T47D (cell line): ENCODE measurements at places on chromosomes 13 and 19.

- no peak for DNase-seq
Measured at GRCh38 chr13:44629465-44630183, 53.5 kb upstream of the TSC22D1 start.

- no peak for DNase-seq
Measured at GRCh38 chr19:11861301-11861700, 12.8 kb downstream of the ZNF439 start.

DNA sequence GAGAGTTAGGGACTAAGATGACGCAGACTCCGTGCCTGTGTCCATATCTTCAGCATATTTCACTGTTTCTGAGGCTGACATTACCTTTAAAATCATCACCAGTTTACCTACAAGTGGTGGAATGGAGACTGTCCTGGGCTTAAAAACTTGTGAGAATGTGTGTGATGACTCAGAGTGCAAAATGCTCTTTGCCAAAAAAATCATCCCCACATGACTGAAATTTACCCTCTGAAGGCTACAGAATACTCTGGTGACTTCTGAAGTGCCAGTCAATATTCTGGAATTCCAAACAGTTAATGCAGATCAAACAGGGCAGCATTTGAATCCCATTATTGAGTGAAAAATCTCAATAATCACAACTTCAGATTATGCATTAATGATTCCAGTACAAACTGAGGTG, 901.4 kb downstream of the EFNB2 start:
- no peak for DNase-seq

GRCh38 chr13:26978081-26978860, 193.3 kb downstream of the USP12 start:
- DNase-seq: no peak

DNA sequence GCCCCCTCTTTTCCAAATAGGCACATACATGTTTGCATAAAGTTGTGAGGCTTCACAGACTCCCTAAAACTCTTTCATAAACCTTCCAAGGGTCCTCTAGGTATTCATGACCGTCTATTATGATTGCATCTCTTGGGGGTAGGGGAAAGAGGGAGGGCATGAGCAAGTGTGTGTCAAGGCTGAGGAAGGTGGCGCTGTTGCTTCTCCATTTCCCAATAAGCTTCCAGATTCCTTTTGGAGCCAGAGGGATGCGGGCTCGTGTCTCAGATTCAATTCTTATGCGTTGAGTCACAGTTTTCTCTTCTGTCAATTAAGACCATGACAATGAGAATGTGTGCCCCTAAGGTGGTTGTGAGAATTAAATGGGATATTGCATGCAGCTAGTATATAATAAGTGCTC, 51.0 kb upstream of the CYP2A7 start:
- no peak for DNase-seq

GRCh38 chr13:97521726-97522125, 87.8 kb downstream of the RAP2A start:
- DNase-seq: no peak

DNA sequence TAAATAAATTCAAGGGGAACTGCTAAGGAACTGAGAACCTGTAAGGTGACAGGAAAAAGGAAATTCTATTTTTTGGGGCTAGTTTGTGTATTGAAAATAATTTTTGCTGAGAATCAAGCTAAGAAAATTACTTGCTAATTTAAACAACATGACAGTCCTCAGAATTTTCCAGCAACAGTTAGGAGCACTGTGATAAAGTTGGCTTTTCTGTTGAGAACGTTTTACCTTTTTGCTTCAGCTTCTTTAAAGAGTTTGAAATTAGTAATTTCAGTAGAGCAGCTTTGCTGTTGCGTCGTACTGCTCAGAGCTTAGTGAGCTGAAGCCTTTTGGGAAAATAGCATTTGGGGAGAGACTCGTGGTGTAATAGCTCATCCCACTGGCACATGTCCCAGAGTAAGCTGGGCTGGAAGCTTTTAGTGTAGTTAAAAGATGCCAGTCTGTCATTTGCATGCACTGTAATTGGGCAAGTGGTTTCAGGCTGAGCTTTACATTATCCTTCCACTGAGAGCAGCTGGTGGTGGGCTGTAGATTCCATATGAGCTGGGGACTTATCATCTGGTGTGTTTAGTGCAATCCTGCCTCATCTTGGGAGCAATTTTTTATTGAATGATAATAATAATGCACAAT, 69.8 kb downstream of the LRCH1 start:
- DNase-seq: no peak

- DNase-seq: no peak
Measured at GRCh38 chr19:10760273-10760944, 42.5 kb downstream of the DNM2 start.

DNA sequence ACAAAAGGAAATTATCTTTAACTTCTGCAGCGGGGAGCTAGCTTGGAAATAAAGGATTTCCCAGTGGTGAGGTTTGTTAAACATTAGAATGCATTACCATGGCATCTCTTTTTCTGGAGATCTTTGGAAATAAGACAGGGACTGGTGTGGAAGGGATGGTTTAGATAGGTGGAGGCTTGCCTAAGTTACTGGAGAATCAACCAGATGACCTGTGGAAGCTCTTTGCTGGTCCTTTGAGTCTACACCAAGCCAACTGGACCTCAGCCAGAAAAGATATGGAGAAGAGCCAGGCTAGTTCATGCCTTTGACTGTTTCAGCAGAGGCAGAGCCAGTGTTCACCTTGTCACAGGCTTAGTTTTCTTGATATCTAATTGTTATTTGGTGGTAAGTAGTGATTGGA, 134.7 kb downstream of the KCNRG start:
- DNase-seq: no peak

GRCh38 chr13:53778937-53779336, 750.3 kb downstream of the OLFM4 start:
- DNase-seq: no peak

GRCh38 chr13:23740002-23740401, 149.2 kb downstream of the MIPEP start:
- DNase-seq: no peak

GRCh38 chr13:38180126-38180525, 169.5 kb upstream of the UFM1 start:
- no peak for DNase-seq

GRCh38 chr13:72218966-72219365, 352.0 kb upstream of the DACH1 start:
- no peak for DNase-seq

GRCh38 chr13:87084192-87084591, 587.0 kb upstream of the SLITRK5 start:
- DNase-seq: no peak

- DNase-seq: no peak
Measured at GRCh38 chr13:67792151-67792676, 562.1 kb upstream of the PCDH9 start.

DNA sequence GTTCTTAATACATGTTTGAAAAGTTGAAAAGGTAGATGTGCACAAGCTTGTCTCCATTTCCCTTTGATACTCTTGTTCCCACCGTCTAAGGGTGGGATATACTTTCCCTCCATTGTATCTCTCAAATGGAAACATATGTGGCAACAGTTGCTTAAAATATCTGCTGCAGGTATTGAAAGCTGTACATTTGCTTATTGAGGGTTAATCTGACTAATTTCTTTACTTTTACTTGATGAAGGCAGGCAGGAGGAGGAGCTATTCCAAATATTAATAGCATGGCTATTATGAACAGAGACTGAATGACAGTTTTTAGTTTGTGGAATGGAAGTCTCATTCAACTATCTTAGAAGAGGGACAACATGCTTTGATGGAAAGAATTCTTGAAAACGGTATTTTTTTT, 103.8 kb downstream of the SLC10A2 start:
- no peak for DNase-seq

DNA sequence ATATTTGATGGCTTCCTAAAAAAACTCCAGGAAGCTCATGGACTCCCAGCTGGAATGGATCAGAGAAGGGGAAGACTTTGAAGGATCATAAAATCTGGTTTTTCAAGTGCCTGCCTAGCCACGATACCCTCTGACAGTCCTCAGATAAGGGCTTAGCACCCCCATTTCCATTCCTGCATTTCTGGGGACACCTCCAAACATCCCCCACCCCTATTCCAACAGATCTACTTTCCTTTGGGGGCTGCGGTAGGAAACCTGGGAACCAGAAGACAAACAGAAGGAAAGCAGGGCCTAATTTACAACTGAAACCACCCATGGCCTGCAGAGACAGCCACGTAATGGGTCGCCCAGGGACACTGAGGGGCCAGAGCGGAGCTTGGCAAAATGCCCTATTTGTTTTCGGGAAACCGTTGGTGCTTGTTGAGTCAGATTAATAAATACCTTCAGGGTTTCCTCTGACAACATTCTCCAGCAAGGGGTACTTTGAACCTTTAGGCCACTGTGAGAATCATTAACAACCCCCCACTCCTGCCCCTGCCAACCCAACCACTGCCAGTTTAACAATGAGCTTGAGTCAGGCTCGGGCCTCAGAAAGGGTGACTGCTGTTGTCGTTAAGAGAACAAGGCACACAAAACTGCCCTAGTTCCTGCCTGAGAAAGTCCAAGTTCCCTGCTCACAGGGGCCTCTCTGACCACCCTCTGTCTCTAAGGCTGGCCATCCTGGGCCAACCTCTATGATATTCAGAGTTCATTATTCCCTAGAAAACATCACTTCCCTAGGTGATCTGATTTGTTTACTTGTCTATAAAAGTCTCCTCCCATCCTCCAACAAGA, 23.5 kb downstream of the RHPN2 start:
- peak; percentile 40 for DNase-seq

GRCh38 chr19:57362419-57362818, 932 bp upstream of the TRAPPC2B start:
- DNase-seq: no peak

GRCh38 chr13:65926750-65927171, 1303.4 kb downstream of the PCDH9 start:
- no peak for DNase-seq

DNA sequence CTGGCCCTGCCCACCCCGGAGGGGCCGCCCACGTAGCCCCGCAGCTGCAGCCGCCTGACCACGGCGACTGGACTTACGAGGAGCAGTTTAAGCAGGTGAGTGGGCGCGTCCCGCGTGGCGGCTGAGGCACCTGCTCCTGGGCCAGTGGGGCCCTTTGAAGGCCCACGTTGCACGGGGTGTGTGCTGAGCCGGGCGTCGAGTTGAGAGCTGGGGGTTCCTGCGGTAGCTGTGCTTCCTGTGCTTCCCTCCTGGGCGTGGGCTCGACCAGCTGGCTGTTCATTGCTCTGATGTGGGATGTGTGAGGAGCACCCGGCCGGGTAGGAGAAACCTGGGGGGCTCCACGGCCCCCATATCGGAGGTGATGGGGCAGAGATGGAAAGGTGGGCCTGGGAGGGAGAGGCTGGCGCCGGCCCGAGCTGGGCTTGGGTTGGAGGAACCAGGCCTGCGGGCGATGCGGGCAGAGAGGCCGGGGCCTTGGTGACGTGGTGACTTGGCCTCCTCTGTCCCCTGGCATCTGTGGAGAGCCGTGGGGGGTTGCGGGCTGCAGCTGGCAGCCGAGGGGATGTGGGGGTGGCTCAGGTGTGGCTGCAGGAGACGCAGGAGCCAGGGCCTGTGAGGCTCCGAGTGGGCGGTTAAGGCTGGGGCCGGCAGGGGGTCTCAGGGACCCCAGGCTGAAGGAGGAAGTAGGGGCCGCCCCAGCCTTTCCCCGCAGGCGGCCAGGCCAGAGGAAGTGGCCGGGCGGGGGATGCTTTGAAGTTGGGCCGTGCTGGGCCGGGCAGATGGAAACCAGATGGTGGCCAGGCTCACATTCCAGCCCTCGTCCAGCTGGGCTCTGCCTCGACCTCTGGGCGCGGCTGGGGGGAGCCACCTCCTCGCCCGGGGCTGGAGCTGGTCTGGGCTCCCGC, 7.1 kb downstream of the ARID3A start:
- DNase-seq: no peak

DNA sequence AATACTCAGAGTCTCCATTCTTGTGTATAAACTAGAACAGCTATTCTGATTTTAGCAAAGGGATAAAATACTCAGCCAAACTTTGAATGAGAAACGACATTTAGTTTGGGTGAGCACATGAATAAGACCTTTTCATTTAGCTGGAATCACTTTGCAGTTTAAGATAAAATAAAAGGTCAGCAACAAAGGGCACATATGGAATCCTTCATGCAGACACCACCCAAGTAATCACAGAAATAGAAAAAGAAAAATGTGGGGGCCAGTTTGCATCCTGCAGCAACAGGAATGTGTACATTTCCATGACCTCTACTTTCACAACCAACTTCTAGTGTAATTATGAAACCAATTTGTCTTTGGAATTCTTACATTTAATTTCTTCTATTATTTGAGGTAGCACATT, 1637.4 kb downstream of the PCDH9 start:
- no peak for DNase-seq

DNA sequence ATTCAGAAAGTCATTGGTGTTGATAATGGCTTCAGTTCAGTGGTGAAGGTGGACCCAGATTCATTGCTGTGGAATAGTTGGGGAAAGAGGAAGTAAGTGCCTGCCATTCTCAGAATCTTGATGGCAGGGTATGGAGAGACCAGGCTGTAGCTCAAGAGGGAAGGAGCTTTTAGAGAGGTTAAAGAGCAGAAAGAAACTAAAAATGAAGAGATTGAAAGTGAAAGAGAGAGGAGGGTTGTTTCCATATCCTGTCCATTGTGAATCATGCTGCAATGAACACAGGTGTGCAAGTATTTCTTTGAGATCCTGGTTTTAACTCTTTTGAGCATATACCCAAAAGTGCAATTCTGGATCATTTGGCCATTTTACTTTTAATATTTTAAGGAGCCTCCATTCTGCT, 12.5 kb downstream of the GJB6 start:
- DNase-seq: no peak

DNA sequence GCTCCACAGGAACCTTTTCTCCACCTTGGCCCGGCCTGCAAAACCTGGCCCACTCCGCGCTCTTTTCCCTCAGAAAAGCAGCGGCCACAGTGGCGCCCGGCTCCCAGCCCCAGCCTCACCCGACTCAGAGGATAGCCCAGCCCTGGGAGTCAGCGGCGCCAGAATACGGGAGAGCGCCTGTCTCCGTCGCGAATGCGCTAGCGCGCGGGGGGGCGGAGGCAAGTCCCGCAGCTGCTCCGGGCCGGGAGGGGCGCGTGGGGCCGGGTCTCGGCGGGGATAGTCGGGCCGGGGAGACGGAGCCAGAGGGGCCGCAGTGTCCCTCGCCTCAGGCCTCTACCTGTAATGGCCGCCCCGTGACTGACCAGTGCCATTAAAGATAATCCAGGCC, at the start of gene ZFP30:
Gene ZFP30 (minus strand): TSS at position 165 of the 388 bp plus-strand sequence. CDS start 7,643 bp downstream, outside the sequence.
- DNase-seq: peak; percentile 83

DNA sequence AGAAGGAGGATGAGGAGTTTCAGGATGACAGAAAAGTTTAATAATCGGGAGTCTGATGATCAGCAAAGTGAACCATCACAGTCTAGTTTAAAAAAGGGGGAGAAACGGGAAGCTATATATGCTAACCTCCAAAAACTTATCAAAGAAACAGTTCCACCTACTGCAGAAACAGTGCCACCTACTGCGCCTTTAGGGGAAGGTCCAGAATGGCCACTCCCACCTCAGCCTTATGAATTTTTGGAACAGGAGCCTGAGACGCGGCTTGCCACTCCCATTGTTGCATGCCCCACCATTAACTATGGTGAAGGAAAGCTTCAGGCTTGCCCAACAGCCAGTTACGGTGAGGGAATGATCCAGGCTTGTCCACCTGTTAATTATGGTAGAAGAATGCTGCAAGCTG, 929.0 kb downstream of the SLITRK6 start:
- DNase-seq: peak; percentile 40

GRCh38 chr13:41054212-41054877, 7.0 kb upstream of the WBP4 start:
- DNase-seq: peak; percentile 70

- no peak for DNase-seq
Measured at GRCh38 chr19:1307320-1307719, 21.6 kb downstream of the EFNA2 start.
